Calu3 (cell line): ENCODE measurements at places on chromosomes 2 and 18. TPM values are rescaled to one million over a fixed set of nuclear protein-coding genes. Genes with fewer than 3 reads are reported as not detected.

IL36B gene
- not detected in 2 replicates for total RNA-seq

DNA sequence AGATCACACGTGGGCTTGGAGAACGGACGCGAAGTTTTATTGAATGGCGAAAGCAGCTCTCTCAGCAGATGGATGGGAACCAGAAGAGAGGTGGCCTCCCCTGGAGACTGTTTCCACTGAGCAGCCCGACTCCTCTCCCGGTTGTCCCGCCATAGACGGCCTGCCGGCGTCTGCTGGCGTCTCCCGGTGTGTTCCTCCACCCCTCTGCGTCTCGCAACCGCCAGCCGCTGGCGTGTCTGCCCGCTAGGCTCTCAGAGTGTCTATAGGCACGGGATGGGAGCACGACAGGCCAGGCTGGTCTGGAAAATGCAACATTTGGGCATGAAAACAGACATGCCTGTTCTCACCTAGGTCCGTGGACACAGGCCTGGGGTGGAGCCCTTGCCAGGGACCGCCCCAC is 366.7 kb upstream of the SOX11 start:
- no peaks in the 10 kb centered on the region for H3K36me3 ChIP-seq
- no peak overlapping the region for H3K4me3 ChIP-seq
- DNase-seq: no peak

DNA sequence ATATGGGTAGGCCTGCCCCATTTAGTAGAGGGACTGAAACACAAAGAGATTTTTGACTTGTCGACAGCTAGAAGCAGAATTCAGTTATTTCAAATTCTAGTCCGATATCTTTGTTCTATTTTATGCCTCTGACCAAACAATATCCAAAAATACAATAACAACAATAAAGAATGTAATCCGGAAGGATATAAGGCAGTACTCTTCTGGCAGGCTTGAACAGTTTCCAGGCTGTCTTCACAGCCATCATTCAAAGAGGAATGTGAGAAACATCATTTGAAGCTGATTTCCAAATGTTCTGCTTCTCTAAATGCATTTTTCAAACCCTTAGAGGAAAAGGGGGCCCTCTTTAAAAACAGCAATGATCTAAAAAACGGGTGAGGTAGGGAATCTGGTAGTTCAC is 36.7 kb upstream of the SPTBN1 start:
- H3K4me3 ChIP-seq: no peak overlapping the region
- H3K27me3 ChIP-seq: no peaks in the 10 kb centered on the region
- H3K27ac ChIP-seq: no peak overlapping the region
- no peak for DNase-seq

GRCh38 chr2:101113441-101114267 is 37.5 kb downstream of the TBC1D8 start:
- peak overlapping the region; percentile 21 for H3K27ac ChIP-seq
- peak; percentile 24 for DNase-seq
- peaks cover 41% of the 10 kb centered on the region for H3K4me1 ChIP-seq
- H3K4me3 ChIP-seq: peak overlapping the region; percentile 13
- H3K27me3 ChIP-seq: no peaks in the 10 kb centered on the region
- H3K36me3 ChIP-seq: peaks cover 6% of the 10 kb centered on the region

- H3K4me3 ChIP-seq: no peak overlapping the region
- no peak for DNase-seq
- no peaks in the 10 kb centered on the region for H3K36me3 ChIP-seq
- H3K27ac ChIP-seq: no peak overlapping the region
- H3K27me3 ChIP-seq: no peaks in the 10 kb centered on the region
- H3K4me1 ChIP-seq: no peaks in the 10 kb centered on the region
These were observed 1454.4 kb upstream of the CELF4 start for GRCh38 chr18:39019989-39020388.
